Mesangial cell (primary cell): ENCODE measurements at places on chromosomes 12 and 14. TPM values are rescaled to one million over a fixed set of nuclear protein-coding genes. Genes with fewer than 3 reads are reported as not detected.

HOXC12 gene
- not detected in 2 replicates for total RNA-seq

GLIPR1L2 gene
- 0.16 and 0.89 TPM in 2 replicates for total RNA-seq

AGAP2 gene
- total RNA-seq, result 0.25 TPM in 1 of 2 replicates, not detected in the other

PIWIL1 gene
- not detected in 2 replicates for total RNA-seq

VDR gene
- 1.3 and 1.6 TPM in 2 replicates for total RNA-seq

SYT1 gene
- 7.5 and 12.0 TPM in 2 replicates for total RNA-seq

MYO1H gene
- total RNA-seq, result not detected in 2 replicates
